ENCODE measurements at places on chromosomes 12 and 14. TPM values are rescaled to one million over a fixed set of nuclear protein-coding genes. Genes with fewer than 3 reads are reported as not detected.

- DNase-seq, result no peak
Observed at GRCh38 chr12:131141514-131141913, 187.8 kb downstream of the ADGRD1 start.

DNA sequence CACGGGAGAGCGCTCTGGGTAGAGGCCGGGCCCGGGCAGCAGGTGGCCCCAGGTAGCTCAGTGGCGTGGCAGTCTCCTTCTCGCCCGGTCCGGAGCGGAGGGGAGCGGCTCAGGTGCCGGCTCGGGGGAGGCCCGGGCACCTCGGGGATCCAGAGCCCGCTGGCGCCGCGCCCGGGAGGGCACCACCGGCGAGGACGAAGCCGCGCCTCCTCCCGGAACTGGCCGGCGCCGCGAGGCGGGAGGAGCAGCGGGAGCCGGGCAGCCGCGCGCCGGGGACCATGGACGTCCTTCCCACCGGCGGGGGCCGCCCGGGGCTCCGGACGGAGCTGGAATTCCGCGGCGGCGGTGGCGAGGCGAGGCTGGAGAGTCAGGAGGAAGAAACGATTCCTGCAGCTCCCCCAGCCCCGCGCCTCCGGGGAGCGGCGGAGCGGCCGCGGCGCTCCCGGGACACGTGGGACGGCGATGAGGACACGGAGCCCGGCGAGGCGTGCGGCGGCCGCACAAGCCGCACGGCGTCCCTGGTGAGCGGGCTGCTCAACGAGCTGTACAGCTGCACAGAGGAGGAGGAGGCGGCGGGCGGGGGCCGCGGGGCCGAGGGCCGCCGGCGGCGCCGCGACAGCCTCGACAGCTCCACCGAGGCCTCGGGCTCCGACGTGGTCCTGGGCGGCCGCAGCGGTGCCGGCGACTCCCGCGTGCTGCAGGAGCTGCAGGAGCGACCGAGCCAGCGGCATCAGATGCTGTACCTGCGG lies 21.5 kb upstream of the GNS start:
- no peak for DNase-seq

CRACR2A gene
- not detected for total RNA-seq

- DNase-seq, result no peak
Observed at GRCh38 chr14:41022932-41023331, 583.7 kb upstream of the LRFN5 start.

B3GNT4 gene
- 0.22 TPM for total RNA-seq

DNA sequence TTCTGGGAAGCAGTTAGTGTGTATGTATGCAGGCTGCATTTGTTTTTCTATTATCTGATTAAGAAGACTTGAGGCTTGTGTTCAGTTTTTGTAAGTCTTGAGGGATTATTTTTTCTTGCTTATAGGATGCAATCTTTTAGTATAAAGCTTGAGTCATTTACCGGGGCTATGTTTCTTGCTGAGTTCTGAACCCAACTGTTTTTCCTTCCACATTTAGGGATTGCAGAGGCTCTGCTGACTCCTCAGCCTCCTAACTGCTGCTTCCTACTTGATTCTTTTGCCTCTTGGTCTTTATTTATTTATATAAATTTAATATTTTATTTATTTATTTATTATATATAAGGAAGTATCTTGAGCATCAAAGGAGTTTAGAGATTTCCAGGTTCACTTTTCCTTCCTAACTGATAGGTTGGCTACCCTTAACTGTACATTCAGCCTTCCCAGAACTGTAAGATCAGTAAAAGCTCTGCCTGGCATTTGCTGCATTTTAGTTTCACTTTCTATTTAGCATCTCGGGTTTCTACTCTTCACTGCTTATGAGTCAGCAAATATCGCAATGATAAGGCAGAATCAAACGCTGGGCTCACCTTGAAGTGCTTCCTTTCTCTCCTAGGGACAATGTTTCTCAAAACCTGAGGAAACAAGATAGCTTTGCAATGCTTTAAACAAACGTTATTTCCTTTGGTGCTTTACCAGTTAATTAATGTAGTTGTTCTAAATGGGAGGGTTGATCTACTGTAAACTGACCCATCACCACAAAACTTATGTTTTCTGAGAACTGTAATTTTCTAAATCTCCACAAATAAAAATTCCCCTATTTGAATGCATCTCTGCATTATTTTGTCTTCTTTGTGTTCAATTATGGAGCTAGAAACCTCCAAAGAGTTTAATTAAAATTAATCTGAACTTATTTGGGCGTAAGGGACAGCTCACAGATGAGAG lies 1183.7 kb upstream of the TMEM132C start:
- DNase-seq, result peak; percentile 87

DNA sequence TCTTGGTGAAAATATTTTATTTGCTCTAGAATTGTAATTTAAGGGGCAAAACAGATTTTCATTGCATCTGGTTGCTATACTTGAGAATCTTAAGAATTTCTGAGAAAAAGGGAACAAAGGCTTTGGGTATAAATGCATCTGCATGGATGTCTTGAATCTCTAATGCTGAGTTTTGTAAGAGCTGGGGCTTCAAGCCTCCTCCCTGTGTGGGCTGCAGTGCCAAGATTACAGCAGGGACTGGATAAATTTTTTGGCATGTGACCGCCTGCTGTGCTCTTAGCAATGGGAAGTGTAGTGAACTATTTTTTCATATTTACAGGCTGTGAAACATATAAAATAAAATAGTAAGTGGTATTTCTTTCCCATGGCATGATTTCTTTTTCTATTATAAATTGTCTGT lies 70.0 kb downstream of the SLC38A6 start:
- no peak for DNase-seq

GRCh38 chr14:53161758-53162435 lies 8.8 kb upstream of the DDHD1 start:
- no peak for DNase-seq

GRCh38 chr14:65096323-65097089 lies 5.8 kb downstream of the MAX start:
- no peak for DNase-seq

DNA sequence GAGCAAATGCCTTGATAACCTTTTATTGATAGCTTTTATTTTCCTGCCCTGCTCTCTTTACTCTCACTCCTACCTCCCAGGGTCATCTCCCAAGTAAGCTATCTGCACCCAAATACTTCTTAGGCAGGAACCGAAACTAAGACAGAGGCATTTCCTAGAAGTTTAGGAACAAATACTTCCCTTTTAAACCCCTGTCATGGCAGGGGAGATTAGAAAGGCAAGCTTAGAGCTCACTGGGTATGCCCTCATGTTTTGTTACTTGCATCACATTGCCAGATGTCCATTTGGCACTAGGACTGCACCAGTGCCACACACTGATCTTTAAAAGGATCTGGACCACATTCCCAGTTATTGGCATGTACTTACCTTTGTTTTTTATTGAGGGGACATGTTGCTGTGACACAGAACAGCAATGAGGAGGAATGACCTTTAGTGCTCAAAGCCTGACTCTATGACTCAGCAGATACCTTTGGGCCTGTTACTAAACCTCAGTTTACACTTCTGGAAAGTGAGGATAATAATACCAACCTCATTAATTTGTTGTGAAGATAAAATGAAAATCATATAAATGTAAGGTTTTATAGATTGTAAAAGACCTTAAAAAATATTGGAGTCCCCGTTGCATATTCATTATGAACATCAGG lies 40.9 kb upstream of the MBIP start:
- no peak for DNase-seq

DNA sequence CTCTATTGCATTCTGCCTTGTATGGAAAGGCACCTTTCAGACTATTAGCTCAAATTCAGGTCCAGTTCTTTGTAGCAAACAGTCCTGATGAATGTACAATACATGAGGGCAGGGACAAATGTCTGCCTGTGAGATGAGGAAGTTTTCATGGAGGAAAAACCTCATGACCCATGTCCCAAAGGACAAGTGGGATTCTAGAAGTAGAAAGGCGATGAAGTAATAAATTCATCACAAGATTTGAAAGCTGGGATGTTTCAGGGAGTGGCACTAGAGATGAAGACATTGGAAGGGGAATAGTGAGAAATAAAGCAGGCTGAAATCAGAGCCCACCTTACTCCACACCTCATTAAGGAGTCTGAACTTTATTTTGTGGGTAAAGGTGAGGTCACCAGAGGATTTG lies 4.2 kb downstream of the CORO1C start:
- no peak for DNase-seq

CIROP gene
- not detected for total RNA-seq
